Activated CD4-positive, alpha-beta T cell treated with anti-CD3 and anti-CD28 coated beads for 4 hours (primary cell): ENCODE measurements at places on chromosomes 2 and 18.

- DNase-seq, result no peak
Observed at GRCh38 chr2:98205889-98206288, 118.9 kb downstream of the VWA3B start.

- DNase-seq, result no peak
Observed at GRCh38 chr18:6951336-6952090, 166.1 kb downstream of the LAMA1 start.

DNA sequence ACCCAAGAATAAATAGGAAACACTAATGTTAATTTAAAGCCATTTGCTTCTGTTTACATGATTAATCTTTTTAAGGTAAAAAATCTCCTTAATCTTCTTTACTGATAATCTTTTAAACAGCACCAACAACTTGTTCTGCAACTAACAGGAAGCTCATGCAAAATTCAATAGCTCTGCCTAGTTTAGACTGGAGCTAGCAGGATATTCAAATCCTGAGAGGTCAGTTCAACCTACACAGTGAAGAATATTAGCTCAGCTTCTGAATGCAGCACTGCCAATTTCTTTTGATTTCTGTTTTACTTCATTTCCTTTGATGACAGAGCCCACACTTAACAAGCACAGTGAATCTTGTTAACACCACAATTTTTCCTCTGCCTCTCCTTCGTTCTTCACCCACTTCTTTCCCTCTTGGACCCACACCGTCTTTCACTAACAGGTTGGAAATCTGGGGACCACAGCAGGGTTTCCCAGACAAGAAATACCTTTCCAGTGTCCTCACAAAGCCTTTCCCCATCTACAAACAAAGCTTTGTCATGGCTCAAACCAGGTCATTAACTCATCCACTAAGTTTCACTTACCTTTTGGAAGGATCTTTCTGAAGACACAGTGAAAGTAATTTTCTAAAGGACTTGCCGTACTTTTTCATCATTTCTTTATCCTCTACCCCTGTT lies 109.8 kb downstream of the STK39 start:
- no peak for DNase-seq

DNA sequence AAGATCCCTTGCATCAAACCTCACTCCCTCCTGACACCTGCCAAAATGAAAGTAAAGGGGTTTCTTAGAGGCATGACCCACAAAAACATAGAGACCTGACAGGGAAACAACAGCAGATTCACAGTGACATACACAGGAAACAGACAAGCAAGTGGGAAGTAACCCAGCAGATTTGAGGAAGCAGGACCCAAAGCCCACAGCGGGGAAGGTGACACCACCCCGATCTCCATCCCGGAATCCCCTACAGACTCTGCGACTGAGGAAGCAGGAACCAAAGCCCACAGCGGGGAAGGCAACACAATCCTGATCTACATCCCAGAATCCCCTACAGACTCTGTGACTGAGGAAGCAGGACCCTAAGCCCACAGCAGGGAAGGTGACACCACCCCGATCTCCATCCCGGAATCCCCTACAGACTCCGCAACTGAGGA lies 21.6 kb downstream of the CIB4 start:
- DNase-seq, result no peak

DNA sequence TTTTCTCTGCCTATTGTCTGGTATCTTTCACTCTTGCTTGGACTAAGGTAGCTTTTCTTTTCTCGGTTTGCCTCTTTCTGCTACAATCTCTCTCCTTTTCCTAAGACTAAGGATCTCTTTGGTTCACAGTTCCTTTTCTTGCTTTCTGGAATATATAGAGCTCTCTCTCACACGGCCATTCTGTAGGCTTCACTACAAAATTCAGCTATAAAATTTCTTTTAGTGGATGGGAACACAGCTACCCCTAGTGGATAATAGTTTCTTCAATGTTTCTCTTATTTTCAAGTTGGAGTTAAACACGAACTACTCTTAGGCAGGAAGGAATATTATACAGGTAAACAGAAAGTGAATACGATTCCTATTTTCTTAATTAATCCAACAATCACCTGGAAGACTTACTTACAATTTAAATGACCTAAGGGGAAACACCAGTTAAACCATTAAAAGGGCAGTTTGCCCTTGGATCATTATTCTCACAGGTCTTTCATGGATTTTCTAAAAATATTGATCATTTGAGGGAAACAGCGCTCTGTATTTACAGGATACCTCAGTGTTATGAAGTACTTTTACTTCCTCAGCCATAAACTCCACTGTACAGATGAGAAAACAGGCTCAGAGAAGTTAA lies 140.5 kb downstream of the LRP2 start:
- no peak for DNase-seq

- DNase-seq, result no peak
Observed at GRCh38 chr2:226906163-226906693, 70.4 kb downstream of the RHBDD1 start.
